Left renal cortex interstitium (tissue), 4 donors: ENCODE measurements at places on chromosomes 2 and 18. TPM values are rescaled to one million over a fixed set of nuclear protein-coding genes. Genes with fewer than 3 reads are reported as not detected.

PLGLB2 gene
- 8.8 TPM for polyA plus RNA-seq

DIPK1C gene
- polyA plus RNA-seq = 0.27 TPM

CYRIA gene
- 3.3 TPM for polyA plus RNA-seq

VIT gene
- polyA plus RNA-seq = not detected

DNA sequence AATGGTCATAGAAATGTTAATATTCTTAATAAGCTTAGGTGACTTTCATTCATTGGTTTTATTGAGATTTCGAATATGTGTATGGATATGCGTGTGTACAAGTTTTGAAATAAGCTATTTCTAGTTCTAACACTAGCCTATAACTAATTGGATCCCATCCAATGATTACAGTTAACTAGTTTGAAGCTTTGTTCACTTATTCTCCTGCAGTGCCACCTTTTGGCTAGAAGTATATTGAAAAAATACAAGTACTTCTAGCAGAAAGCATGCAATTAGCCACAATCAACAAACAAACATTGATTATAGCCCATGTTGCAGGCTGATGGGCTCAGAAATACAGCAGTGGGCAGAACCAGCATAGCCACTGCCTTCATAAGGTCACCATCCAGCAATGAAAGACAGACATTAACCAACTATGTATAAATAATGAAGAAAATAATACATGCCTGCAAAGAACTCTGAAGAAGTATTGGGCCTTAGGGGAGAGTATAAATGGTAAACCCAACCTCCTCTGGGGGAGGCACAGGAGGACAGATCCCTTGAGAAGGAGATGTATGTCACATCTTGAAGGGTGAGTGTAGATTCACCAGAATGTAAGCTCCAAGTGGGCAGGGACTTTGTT is 5.1 kb upstream of the PIEZO2 start:
- no peak for DNase-seq

GRCh38 chr2:69501301-69501700 is 64.1 kb upstream of the NFU1 start:
- no peak for DNase-seq

- DNase-seq = no peak
Observed at GRCh38 chr2:48328942-48329723, 200.8 kb upstream of the STON1 start.

- DNase-seq = no peak
Observed at GRCh38 chr18:56323673-56324072, 314.7 kb downstream of the TXNL1 start.

DNA sequence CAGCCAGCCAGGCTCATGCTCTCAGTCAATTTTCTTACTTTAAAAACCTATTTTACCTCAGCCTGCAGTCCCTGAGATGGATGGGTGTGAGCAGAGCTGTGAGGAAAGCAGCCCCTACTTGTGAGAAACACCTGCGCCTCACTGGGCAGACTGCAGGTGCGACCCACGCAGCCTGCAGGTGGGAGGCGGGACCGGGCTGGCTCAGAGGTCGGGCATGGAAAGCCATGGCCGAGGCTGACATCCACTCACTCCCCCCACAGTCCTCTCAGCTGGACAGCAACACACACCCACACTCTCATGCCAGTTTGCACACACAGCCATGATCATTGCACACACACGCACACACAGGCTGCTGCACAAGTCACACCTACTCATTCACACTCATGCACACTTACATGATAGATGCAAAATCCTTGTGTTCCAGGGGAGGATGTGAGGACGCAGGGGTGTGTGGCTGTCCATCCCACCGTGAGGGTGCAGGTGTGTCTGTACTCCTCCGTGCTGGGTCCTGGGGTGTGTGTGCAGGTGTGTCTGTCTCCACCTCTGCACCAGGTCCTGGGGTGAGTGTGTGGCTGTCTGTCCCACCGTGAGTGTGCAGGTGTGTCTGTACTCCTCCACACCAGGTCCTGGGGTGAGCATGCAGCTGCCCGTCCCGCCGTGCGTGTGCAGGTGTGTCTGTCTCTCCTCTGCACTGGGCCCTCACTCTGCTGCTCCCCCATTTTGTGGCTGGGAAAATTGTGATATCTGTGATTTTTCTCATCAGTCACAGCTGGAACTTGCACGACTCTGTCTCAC is 166.5 kb downstream of the RTP5 start:
- no peak for DNase-seq

DNA sequence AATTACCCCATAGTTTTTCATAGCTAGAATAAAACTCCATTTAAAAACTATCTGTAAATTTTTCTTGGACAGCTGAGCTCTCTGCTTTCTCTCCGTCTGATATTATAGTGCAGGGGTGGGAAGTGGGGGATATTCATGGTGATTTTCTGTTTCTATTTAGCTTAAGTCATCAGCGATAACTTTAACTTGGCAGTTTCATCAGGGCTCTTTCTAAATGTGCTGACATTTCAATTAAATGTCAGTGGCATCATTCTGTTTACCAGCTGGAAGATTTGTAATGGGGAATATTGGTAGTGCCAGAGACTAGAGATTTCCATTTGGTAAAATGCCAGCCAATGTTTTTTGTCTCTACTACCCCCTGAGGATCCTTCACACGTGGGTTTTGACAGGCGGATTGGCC is 53.5 kb upstream of the CAPN13 start:
- no peak for DNase-seq

- no peak for DNase-seq
Observed at GRCh38 chr18:58960946-58961722, 96.5 kb downstream of the ZNF532 start.

GRCh38 chr2:142165790-142166189 is 35.0 kb upstream of the LRP1B start:
- DNase-seq = no peak

DNA sequence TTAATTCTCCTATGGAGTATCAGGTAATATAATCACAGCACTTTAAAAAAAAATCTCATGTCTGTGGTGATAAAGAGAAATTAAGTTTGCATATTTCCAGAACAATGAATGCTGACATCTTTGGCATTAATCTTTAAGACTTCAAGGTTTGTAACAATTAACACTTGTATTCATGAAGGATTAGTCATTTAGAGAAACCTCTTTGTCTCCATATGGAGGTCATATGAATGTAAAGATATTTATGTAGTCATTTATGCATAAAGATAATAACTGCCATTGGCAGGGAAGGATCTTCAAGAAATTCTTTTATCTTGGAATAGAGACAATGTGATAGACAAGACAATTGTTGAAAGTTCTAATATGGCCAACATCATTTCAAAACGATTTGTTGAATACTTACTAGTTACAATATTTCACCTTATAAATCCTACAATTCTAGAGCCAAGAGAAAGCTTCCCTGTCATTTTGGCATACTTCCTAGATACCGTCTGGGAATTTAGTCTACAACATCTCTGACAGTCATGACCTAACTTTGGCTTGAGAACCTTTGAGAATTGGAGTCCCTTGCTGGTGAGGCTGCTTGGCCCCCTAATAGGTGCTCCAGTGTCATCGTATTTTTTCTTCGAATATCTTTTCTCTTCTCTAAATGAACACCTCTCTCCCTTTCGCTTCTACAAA is 33.6 kb downstream of the RASGRP3 start:
- DNase-seq = no peak

- no peak for DNase-seq
Observed at GRCh38 chr2:58407487-58407886, 166.4 kb upstream of the FANCL start.

DNA sequence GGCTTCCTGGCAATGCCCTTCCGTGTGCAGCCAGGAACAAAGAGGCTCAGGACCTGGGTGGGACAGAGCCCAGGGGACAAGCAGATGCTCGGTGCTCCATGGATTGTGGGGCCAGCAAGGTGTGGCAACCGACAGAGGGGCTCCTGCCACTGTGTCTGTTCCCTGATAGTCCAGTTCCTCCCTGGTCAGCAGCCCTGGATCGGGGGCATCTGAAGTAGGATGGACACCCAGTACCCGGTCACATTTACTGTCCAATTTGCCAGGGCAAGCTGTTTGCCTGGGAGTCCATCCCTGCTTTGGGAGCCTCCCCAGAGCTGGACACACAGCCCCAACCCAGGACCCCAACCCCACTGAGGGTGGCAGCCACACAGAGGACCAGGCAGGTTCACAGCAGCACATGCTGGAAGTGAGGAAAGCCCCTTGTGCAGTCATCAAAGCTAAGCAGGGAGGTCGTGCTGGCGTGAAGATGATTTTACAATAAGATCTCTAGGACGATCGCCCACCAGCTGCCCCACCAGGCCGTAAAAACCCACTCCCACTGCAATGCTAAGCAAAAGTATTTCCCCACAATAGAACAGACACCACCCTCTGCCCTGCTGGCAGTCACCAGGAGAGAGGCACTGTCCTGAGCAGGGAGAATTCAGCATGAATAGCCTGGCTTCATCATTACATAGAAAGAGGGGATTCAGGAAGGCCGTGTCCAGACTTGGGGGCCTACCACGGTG is 141.7 kb downstream of the NDUFA10 start:
- DNase-seq = no peak

- no peak for DNase-seq
Observed at GRCh38 chr2:179261151-179261825, 3.3 kb downstream of the SESTD1 start.

- DNase-seq = no peak
Observed at GRCh38 chr2:153622285-153622684, 143.7 kb upstream of the RPRM start.

GRCh38 chr18:26696308-26696707 is 148.0 kb upstream of the KCTD1 start:
- DNase-seq = no peak

GRCh38 chr2:205477016-205477705 is 205.1 kb upstream of the NRP2 start:
- DNase-seq = no peak
